H1 (cell line): ENCODE measurements at places on chromosomes 7 and 10. TPM values are rescaled to one million over a fixed set of nuclear protein-coding genes. Genes with fewer than 3 reads are reported as not detected.

STK31 gene
- total RNA-seq, result 0.10 and 0.32 TPM in 2 replicates

LIPK gene
- not detected in 2 replicates for total RNA-seq

JAZF1 gene
- 21.8 and 26.5 TPM in 2 replicates for total RNA-seq

ANKRD61 gene
- 0.32 and 0.42 TPM in 2 replicates for total RNA-seq

HYAL4 gene
- total RNA-seq, result not detected in 2 replicates
